ENCODE measurements at places on chromosomes 5 and 9.

GRCh38 chr9:80197661-80198060 is 625.9 kb downstream of the TLE4 start:
- DNase-seq = no peak

DNA sequence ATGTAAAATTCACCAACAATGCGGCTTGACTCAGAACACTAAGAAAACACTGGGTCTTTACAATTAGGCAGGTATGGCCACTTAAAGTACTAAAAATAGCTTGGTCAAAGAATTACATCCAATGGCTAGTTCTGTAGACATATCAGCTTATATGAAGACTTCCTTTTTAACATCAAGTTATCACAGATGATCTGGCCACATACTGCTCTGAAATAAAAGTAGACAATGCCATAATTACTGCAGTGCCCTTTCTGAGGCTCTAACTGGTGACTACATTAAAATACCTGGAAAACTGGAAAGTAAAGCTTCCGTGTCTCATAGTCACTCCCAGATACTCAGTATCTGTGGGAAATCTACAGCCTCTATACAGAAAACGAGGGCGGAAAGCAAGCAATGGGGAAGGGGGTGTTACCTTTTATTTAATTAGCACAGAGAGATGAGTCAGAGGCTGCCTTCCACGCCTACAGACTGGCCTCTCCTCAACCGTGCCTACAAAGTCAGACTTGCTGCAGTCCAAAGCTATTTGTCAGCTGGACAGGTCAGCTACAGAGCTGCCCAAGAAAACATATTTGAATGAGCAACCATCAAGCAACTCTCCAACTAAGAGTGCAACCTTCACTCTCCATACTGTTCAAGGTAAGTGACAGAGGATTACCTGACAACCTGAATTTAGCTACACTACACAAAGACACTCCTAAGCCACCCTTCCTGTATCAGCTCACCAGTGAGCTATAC is 8.7 kb downstream of the SERINC5 start:
- peak; percentile 20 for DNase-seq

DNA sequence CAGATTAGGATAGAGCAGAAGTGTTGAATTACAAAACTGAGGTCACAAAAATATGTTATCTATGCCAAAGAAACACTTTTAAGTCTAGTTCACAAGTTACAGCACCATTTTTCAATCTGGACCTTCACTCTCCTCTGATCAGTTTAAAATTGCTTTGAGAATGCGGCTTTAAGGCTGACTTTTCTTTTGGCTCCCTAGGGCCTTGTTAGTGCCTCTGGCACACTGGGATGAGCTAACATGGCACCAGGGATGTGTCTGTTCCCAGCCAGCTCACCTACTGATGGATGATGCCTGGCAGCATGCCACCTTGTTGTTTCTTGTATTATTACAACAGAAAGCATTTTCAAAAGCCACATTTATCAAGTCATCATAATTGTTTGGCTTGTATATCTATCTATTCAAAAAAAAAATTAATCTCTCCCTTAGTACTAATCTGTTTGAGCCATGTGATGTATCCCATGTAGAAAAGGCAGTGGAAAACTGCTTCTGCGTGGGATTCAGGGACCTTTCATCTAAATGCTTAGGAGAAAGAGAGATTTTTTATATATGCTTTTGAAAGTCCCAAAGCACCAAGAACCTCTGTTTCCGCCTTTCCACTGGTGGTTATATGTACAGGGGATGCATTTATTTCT is 46.6 kb downstream of the ADAMTSL1 start:
- DNase-seq = no peak

DNA sequence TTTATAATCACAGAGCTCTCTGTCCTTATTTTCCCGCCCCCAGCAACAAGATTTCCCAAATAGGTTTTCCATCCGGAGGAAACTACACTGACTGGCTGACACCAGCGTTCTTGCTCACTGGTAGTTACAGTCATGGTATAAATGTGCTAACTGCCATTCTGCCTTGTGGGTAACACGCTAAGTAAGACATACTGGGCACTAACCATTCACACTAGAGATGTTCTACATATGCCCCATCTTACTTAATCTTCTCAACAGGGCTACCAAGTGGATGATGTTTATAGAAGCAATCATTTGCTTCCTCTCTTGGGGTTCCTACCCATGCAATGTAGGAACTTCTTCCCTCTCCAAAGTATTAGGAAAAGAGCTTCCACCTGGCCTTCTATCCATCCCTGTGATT is 111.5 kb downstream of the SUSD1 start:
- no peak for DNase-seq

DNA sequence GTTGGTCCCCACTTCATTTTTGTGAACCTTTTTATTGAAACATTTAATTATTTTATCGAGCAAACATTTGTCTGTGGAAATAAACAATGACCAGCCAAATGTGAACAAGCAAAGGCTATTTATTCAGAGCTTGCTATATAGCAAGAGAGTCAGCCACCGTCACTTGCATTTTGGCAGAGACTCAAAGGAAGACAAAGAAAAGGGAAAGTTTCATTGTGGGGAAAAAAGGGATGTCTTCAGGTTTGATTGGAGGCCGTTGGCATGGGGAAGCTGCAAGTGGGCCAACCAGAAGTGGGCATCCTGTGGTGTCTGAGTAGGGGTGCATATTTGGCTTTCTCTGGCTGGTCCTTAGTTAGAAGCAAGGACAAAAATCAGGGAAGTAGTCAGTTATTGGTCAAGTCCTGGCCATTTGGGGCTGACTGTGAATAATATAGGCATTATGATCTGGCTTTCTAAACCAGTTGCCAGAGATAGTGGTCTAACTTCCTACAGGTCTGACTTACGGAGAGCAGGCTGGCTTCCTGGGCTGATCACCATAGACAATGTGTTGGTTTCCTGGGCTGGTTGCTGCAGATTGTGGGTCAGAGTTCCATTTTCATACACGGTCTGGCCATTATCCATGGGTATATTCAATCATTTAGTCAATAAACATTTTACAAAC is 16.6 kb downstream of the ENC1 start:
- DNase-seq = no peak

GRCh38 chr5:90473396-90474234 is 956 bp downstream of the MBLAC2 start:
- DNase-seq = no peak

- DNase-seq = no peak
These were observed 106.1 kb upstream of the PHYKPL start for GRCh38 chr5:178338750-178339144.

DNA sequence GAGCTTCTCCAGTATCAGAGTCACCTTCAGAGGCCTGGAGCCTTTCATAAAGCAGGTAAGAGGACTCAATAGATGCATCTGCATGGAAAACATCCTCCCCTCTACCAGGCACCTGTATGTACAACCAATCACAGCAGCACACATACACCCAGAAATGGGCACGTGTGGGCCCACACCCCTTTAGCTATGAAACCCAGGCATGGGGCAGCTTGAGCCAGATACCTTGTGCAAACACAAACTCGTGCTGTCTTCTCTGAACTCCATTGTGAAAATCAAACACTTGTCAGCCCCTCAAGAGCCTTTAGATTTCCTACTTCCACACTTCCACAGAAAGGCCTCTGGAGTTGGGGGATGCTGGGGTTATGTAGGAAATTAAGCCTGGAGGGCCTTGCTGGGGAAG is 1.1 kb upstream of the CSF2 start:
- DNase-seq = no peak

GRCh38 chr5:1405121-1405520 is 40.1 kb downstream of the SLC6A3 start:
- DNase-seq = no peak

GRCh38 chr5:6656680-6657079 is 23.4 kb downstream of the SRD5A1 start:
- no peak for DNase-seq

DNA sequence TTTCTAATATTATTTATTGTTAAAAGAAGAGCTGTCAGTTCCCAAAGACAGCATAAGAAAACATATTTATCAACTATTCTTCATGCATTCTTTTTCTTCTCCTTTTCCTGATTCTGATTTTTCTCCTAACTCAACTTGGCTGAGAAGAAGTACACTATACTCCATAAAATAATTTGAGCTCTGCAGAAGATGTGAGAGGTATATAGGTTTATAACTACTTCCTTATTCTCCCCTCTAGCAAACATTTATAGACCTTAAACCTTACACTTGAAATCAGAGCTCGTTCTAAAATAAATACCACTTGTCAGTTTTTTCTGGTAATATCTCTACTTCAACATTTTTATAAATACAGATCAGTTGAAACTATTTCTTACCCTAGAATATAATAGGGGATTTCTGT is 724.8 kb upstream of the GRAMD2B start:
- DNase-seq = no peak

DNA sequence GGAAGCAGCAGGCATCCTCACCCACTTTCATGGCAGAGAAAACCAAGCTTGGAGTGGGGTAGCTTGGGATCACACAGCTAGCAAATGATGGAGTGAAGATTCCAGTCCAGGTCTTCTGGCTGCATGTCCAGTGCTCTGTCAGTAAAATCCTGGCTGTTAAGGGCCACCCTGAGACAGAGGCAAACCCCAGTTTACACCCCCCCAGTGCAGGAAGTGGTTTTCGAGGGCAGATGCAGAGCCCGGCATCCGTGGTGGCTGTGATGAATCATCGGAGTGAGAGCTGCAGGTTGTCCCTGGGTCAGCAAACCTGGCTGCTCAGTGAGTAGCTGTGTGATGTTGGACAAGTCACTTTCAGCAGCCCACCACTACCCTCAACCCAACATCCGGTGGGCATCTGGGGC is 115.4 kb downstream of the RGS3 start:
- DNase-seq = peak; percentile 82

- DNase-seq = no peak
These were observed 81.5 kb upstream of the PANK3 start for GRCh38 chr5:168660691-168661090.

DNA sequence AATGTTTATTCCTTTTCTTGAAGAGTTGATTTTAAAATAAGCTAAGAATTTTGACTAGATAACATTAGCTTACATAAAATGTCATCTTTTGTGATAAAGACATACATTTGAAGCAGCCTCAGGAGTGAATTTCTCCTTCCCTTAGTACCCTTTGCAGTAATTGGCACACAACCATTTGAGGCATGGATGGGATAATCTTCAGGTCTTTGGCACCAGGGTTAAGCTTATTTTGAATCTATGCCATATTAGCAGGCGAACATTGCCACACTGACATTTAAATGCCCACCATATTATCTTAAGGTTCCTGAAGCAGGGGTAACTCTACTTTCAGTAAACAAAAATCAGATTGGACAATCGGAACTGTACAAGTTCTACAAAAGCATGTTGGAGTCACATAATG is 126.0 kb downstream of the NR3C1 start:
- no peak for DNase-seq

GRCh38 chr9:90188656-90189055 is 454.0 kb downstream of the DIRAS2 start:
- DNase-seq = no peak

DNA sequence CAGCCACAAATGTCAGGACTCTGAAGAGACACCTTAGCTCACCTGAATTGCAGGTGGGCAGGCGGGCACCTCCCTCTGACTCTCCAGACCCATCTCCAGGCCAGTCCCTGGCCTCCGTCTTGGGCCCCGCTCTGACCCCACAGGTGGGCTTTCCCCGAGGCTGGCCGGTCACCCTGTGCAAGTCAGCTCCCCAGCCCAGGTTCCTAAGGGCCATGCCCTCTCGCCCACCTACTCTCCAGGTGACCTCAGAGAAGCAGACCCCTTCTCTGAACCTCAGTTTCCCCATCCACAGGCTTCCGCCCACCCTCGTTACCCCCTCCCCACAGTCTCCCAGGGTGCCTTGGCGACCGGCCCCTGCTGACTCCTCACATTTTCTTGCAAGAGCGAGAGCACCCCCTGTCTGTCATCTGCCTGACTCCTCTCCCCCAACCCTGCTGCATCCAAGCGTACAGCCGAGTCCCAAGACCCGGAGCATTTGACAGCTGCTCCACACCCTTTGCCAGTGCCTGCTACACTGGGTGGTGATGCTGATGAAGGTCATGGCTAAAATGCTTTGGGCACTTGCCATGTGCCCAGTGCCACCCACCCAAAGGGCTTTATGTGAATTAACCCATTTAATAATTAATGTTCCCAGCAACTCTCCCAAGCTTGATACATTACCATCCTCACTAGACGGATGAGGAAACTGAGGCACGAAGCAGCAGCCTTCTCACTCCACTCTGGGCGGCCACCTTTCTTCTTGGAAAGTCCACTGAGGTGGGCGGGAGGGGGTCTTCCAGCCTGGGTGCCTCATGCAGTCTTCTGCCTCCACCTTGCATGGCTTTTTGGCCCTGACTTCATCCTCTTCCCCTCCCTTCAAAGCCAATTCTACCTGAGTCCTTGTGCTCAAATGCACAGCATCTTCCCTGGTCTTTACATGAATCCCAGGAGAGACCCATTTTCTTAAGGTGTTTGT is 51.1 kb upstream of the ORM1 start:
- no peak for DNase-seq

- no peak for DNase-seq
These were observed 104.8 kb upstream of the RAD23B start for GRCh38 chr9:107178293-107178692.

DNA sequence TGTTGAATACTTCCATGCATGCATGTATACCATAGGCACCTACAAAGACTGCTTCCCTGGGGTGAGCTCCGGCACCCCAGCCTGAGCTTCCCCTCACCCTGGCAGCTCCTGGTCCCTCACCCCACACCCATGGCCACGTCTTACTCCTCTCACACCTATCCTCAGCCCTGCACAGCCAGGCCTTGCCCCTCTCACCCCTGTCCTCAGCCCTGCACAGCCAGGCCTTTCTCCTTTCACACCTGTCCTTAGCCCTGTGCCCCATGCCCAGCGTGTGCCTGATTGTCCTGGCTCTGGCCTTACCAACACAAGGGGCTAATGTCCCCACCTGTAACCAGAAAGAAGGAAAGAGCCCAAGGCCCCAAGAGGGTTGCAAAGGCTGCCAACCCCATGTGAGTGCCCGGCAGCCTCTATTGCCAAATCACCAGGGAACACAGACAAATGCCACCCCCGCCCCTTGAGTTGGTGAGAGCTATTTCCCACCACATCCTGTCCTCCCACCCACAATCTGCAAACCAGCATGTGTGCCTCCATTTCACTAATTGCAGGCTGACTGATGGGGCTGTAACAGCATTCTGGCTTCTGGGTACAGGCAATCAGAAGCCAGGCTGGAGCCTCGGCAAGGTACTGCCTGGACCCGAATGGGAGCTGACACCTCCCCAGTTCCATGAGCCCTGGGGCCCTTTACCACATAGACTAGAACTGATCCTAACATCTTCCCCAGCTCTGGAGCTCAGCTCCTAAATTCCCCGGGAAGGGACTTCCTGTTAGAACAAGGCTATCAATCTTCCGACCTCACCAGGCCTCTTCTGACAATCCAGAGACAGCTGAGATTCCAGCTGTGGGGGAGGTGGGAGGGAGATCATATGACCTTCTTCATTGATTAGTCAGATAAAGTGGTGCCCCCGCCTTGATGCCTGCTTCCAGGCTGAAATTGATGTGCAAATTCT is 78.2 kb downstream of the FAM114A2 start:
- DNase-seq = peak; percentile 11

- DNase-seq = no peak
These were observed 45.2 kb downstream of the ANKDD1B start for GRCh38 chr5:75656311-75657003.

DNA sequence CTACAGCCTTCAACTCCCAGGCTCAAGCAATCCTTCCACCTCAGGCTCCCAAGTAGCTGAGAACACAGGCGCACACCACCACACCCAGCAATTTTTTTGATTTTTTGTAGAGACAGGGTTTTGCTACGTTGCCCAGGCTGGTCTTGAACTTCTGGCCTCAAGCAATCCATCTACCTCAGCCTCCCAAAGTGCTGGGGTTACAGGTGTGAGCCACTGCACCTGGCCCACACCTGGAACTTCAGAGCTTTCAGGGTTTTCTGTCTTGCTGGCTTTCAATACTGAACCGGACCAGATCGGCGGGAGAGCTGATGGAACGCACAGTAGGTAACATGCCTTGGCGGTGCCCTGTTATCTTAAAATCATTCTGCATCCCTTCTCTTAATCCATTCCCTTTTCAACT is 30.8 kb downstream of the IPPK start:
- DNase-seq = no peak

All from CD4-positive, alpha-beta T cell treated with Interferon alpha-2 for 1 hour (primary cell).